GM12892 (cell line): ENCODE measurements at places on chromosomes 1 and 21.

- DNase-seq, result no peak
Measured at GRCh38 chr1:38303843-38304242, 257.2 kb upstream of the POU3F1 start.

- DNase-seq, result no peak
Measured at GRCh38 chr1:227219715-227220292, 98.5 kb downstream of the CDC42BPA start.

DNA sequence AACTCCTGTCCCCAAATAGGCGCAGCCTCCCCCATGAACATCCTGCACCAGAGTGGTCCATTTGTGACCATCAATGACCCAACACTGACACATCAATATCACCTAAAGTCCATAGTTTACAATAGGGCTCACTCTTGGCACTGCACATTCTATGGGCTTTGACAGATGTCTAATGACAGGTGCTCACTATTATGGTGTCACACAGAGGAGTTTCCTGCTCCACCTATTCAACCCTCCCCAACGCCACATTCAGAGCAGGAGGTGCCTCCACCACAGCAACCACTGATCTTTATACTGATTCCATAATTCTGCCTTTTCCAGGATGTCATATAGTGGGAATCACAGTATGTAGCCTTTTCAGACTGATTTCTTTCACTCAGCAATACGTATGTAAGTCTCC lies 24.2 kb downstream of the GNG4 start:
- no peak for DNase-seq

- no peak for DNase-seq
Measured at GRCh38 chr1:241611736-241612135, 28.4 kb downstream of the CHML start.

GRCh38 chr1:230907472-230908205 lies 39.3 kb upstream of the C1orf198 start:
- DNase-seq, result no peak

DNA sequence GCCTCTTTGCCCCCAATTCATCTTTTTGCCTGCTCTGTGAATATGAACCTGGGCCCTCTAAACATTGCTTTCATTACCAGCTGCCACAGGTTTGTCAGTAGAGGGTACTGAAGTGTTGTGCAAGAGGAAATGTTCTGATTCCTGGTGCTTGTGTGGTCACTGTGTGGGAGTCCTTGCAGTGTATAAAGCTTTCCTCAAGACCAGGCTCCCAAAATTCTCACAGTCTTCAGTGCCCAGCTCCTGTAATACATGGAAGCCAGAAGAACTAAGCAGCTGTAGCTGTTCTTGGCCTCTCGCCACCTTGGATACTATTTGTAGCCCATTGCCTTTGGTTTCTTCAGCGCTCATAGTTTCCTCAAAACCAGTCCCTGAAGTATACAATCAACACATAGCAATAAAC lies 1046.2 kb downstream of the BRINP3 start:
- DNase-seq, result no peak

GRCh38 chr1:96515430-96515829 lies 206.2 kb upstream of the PTBP2 start:
- DNase-seq, result no peak

- no peak for DNase-seq
Measured at GRCh38 chr1:225593414-225593813, 59.5 kb downstream of the ENAH start.

- DNase-seq, result no peak
Measured at GRCh38 chr1:110525249-110525595, 6.2 kb upstream of the KCNA10 start.

DNA sequence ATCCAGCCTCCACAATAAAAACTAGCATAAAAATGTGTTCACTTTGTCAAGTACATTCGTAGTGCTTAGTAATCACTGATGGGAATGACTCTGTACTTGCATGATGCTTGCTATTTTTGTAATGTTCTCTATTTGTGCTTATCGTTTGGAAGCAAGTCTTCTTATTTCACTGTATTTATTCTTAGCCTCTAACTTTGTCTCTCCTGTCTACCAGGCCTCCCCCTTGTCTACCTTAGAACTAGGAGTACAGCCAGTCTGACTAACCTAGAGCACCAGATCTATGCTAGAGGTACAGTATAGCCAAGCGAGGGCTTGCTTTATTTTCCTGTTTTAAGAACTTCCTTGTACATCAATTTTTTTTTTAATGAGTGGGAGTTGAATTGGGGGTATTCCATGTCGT lies 108.2 kb downstream of the VPS13D start:
- DNase-seq, result no peak

DNA sequence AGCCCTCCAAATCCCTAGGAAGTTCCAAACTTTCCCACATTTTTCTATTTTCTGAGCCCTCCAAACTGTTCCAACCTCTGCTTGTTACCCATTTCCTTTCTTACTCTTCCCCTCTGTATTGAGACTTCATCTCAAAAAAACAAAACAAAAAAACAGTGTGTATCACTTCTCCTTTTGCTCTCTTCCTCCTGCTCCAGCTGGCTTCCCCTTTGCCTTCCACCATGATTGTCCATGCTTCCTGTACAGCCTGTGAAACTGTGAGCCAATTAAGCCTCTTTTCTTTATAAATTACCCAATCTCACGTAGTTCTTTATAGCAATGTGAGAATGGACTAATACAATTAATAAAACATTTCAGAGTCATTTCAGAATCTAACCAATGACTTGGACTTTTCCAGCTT lies 69.6 kb upstream of the KRTAP19-8 start:
- no peak for DNase-seq

GRCh38 chr1:100627054-100627716 lies 89.2 kb downstream of the GPR88 start:
- no peak for DNase-seq

DNA sequence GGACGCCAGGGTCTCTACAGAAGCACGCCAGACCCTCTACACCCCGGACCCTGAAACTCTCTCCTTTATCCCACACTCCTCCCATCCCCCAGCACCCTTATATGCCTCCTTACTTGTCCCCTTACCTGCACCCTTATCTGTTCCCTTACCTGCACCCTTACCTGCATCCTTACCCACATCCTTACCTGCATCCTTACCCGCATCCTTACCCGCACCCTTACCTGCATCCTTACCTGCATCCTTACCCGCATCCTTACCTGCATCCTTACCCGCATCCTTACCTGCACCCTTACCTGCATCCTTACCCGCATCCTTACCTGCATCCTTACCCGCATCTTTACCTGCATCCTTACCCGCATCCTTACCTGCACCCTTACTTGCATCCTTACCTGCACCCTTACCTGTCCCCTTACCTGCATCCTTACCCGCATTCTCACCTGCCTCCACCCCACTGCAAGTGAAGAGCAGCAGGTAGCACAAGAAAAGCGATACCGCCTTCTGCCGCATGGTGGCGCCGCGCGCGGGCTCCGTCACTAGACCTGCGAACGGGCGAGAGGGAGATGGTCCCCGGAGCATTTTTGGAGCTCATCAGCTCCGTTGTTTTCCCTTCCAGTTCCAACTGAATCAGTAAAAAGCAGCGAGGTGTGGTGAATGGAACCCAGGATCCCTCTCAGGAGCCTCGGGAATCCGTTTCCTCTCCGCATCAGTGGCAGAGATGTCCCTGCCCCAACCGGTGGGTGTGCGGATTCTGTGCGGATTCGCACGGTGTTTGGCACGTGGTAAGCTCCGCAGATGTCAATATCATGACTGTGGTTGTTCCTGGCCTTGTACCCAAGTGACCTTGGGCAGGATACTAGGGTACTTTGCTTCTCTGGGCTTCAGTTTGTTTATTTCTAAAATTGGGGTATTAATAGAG lies 2.9 kb downstream of the IFI6 start:
- peak; percentile 72 for DNase-seq

GRCh38 chr1:176717066-176717750 lies 254.2 kb downstream of the PAPPA2 start:
- DNase-seq, result no peak

GRCh38 chr1:154548028-154548427 lies 10.4 kb downstream of the UBE2Q1 start:
- DNase-seq, result no peak

GRCh38 chr1:11311816-11312755 lies 39.1 kb downstream of the UBIAD1 start:
- DNase-seq, result no peak

DNA sequence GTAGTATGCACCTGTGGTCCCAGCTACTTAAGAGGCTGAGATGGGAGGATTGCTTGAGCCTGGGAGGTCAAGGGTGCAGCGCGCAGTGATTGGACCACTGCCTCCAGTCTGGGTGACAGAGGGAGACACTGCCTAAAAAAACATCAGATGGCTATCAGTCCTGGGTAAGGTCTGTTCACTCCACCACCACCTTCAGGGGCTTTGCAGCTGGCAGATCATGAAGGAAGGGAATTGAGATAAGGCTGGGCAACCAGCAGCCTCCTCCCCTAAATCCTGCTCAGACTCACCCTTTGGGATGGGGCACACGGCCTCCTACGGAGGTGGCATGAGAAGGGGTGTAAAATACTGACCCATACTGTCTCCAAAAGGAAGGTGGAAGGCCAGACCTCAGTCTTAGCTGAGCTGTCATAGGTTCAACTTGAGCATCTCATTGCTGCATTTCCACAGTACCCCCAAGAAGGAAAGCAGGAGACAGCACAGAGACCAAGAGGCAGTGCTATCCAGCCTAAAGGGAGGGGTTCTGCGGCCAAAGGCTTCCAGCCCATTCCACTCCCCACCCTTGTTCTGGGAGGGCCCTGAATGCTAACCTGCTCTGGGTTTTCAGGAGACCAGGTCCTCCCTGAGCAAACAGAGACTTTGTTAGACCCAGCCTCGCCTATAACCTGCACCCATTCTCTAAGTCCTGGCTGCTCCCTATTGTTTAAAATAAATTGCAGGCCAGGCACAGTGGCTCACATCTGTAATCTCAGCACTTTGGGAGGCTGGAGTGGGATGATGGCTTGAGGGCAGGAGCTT lies 13.7 kb downstream of the SLC45A3 start:
- DNase-seq, result no peak

DNA sequence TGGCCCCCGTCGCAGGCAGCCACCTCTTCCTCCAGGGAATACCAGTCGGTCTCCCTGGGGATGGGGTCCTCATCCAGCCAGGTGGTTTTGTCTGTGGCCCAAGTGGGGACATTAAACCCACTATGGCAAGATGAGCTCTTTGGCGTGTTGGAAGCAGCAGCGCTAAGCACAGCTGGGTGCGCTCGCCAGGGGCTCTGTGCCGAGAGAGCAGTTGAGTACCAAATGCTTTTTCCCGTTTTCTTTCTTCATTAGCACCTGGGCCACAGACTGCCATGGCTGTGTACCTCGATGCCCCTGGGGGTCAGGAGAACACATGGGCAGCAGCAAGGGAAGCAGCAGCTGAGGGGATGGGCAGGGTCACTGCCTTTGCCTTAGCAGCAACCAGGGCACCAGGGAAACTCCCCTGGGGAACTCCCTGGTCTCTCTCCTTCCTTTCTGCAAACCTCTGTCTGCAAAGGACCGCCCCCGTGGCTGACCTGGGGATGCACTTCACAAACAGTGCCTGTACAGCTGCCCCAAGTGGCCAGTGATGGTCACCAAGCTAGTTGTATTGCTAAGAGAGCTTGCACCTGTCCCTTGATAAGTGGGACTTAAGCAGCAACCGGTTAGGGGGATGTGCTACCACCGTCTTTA lies 31.1 kb downstream of the EDARADD start:
- peak; percentile 57 for DNase-seq

GRCh38 chr1:51316846-51317120 lies 13.6 kb downstream of the TTC39A start:
- DNase-seq, result no peak

DNA sequence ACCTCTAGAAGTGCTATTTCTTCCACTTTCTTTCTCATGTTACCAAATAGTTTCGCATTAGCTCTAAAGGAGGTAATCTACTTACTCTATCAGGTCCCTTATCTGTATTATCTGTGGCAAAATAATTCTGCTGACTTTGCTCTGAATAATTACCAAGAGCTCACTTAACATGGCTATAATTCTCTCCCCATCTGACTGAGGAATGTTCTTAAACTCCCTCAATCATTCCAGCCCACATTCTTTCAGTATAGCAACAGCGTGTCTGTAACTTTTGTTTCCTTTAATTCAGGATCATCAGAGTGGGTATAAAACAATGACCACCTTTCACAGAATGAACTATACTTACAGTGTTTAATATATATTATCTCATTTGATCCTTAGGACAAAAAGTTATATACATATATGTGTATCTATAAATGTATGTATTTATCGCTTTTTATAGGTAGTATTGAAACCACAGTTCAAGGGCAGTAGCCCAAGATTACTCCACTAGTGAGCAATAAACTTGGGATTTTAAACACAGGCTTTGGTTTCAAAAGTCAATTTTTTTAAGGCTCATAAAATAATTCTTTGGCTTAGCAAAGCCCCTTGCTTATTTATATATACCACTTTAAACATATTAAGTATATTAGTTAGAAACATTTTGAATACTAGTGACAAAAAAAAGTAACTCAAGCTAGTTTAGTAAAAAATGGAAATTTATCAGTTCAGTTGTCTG lies 36.1 kb upstream of the ST6GALNAC3 start:
- no peak for DNase-seq

- DNase-seq, result peak; percentile 80
Measured at GRCh38 chr1:1290238-1290731, 10.0 kb downstream of the SCNN1D start.

DNA sequence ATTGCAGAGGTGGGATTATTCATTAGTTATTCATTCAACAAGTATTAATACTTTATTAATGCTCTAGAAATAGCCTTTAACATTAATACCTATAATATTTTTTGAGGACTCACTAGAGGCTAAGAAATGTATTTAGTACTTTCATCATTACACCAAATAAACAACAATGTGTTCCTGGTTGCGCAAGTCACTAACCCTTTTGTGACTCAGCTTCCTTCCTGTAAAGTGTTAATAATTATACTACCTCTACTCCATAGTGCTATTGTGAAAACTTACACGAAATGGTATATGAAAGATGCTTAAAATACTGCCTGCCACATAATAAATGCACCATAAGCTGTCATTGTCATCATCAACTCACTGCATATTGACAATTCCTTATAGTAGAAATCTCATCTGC lies 431.0 kb downstream of the DPYD start:
- DNase-seq, result no peak

DNA sequence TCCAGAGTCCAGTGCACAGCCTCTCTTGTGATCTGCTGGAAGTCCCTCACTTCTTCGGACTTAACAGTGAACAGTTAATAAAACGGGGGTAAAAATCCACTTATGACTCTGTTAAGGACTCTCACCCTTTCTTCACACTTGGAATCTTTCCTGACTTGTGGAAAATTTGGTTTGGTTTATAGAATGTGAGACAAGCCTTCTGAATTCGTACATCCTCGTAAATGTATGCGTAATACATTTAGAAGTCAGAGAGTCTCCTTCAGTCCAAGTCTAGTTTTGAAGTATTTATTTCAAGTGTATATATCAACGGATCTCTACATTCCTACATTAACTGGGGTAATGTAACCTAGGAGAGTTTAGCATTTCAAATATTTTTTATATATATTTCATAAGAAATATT lies 270.4 kb downstream of the KCNJ6 start:
- no peak for DNase-seq

- DNase-seq, result no peak
Measured at GRCh38 chr1:67314696-67315095, 7.0 kb downstream of the IL12RB2 start.

DNA sequence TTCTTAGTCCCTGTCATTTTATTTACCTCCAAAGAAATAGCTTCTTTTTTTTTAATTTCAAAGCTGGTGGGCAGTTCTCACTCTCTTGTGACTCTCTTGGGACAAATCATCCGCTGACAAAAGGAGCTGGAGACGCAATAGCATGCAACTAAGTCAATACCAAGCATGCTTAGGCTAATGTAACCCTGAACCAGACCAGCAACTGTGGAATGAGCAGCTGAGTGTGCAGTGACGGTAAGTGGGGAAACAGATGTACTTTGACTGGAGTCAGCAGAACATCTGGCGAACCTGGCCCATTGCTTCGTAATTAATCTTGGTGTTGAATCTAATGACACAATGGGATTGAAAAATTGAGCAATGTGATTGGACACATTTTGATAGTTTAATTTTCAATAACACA lies 280.7 kb upstream of the PLXNA2 start:
- DNase-seq, result no peak
